Activated CD4-positive, alpha-beta T cell treated with anti-CD3 and anti-CD28 coated beads for 24 hours (primary cell): ENCODE measurements at places on chromosomes 16 and 17.

DNA sequence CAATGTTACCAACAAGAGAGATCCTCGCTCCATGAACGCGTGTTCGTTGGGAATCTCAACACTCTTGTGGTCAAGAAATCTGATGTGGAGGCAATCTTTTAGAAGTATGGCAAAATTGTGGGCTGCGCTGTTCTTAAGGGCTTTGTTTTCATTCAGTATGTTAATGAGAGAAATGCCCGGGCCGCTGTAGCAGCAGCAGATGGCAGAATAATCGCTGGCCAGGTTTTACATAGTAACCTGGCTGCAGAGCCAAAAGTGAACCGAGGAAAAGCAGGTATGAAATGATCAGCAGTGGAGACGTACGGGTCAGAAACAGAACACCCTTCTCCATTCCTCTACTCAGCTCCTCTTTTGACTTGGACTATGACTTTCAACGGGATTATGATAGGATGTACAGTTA, 13.3 kb downstream of the SOCS1 start:
- no peak for DNase-seq

GRCh38 chr17:14672830-14673229, 371.9 kb downstream of the HS3ST3B1 start:
- DNase-seq, result no peak

- no peak for DNase-seq
Observed at GRCh38 chr16:50213939-50214519, 52.3 kb upstream of the ADCY7 start.

- no peak for DNase-seq
Observed at GRCh38 chr17:80884811-80885210, 106.8 kb upstream of the CHMP6 start.

DNA sequence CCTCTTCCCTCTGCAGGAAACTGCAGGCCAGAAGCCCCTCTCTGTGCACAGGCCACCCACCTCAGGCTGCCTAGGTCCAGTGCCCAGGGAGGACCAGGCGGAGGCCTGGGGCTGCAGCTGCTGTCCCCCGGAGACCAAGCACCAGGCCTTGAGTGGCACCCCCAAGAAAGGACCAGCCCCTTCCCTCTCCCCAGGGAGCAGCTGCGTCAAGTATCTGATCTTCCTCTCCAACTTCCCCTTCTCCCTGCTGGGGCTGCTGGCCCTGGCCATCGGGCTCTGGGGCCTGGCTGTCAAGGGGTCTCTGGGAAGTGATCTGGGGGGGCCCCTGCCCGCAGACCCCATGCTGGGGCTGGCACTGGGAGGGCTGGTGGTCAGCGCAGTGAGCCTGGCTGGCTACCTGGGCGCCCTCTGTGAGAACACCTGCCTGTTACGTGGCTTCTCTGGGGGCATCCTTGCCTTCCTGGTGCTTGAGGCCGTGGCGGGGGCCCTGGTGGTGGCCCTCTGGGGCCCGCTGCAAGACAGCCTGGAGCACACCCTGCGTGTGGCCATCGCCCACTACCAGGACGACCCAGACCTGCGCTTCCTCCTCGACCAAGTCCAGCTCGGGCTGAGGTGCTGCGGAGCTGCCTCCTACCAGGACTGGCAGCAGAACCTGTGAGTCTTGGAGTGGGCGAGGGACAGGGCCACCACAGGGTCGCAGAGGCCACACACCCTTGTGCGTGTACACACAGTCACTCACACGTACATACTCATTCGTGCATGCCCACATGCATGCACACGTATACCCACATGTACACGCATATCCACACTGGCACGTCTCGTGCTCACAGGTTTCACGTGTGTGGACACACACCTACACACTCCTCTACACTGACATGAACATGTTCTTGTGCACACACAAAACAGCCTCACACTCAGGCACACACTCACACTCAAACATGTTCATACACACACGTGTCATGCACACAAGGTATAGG, 8.3 kb downstream of the TSPAN10 start:
- DNase-seq, result no peak

DNA sequence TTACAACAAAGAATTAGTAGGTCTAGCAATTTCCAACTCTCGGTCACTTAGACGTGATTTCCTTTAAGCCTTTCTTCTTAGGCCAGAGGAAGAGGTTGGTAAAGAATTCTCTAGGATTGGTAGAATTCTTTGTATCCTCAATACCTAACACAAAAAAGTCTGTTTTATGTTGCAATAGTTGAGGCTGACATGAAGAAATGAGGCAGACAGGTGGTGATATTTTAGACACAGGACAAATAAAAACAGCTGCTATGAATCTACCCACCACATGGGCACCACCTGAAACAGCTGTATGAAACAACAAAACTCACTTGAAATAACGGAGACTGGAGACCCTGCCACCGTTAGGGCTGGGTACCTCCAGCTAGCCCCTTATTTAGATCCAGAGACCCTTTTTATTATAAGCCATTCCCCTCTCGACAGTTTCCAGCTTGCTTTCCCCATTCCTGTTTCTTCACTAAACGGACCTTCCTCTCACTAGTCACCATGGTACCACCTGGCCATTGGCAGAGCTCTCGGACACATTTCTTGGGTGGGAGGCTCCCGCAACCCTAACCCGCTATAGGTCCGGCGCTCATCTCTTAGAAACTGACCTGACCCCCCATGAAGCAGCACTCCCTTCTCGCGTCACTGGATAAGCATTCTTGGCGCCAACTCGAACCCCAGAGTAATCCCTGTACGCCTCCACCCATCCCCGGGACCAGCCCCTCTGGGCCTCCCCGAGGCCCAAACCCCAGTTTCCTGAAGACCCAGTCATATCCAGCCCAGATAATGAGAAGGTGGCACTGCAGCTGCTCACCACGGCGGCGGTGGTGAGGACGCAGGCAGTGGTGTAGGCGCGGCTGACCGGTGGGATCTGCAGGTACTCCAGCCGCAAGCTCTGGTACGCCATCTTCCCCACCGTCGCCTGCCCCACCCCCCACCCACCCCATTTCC, at the start of gene DERL2:
TSS of gene DERL2 (minus strand) at position 909 of the 936 bp plus-strand sequence. CDS start at position 892, 17 bp downstream.
- no peak for DNase-seq

GRCh38 chr16:24440306-24440705, 99.1 kb upstream of the RBBP6 start:
- DNase-seq, result no peak

DNA sequence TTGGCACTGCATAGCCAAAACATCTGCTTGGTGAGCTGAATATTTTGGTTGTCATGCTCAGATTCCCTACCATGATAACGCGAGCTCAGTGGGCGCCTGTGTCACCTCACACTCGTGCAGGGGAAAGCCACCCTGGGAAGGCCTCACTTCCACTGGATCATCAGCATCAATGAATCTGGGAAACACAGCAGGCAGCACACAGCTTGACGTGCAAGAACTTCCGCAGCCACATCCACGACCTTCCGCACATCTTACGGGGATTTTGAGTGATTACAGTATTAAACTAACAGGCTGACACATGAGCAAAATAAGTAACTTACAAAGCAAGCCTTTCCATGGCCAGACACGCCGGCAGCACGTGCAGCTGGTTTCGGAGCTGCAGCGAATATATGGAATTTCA, 54.7 kb upstream of the FOXF1 start:
- no peak for DNase-seq

DNA sequence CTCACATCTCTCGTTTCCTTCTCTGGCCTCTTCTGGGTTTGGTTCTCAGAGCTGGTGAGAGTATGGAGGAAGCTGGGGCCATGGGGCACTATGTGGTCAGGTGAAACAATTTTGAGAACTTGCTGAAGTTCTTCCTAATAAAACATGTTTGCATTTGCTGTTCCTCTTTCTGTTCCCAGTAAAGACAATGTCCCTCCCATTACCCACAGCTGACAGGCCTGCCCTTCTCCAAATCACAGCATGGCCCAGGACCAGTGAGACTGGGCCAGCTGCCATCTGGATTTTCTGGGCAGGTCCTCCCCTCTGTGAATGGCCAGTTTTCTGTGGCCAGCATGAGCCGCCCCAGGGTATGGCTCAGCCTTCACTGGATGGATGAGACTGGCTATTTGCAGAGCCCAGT, at the start of gene CD300H:
TSS of gene CD300H (minus strand) at position 113 of the 400 bp plus-strand sequence.
- no peak for DNase-seq

- DNase-seq, result no peak
Observed at GRCh38 chr16:17705847-17706246, 235.1 kb upstream of the XYLT1 start.

- no peak for DNase-seq
Observed at GRCh38 chr17:14042411-14042810, 26.9 kb upstream of the COX10 start.

- DNase-seq, result no peak
Observed at GRCh38 chr17:28041844-28042656, 427 bp upstream of the NLK start.

DNA sequence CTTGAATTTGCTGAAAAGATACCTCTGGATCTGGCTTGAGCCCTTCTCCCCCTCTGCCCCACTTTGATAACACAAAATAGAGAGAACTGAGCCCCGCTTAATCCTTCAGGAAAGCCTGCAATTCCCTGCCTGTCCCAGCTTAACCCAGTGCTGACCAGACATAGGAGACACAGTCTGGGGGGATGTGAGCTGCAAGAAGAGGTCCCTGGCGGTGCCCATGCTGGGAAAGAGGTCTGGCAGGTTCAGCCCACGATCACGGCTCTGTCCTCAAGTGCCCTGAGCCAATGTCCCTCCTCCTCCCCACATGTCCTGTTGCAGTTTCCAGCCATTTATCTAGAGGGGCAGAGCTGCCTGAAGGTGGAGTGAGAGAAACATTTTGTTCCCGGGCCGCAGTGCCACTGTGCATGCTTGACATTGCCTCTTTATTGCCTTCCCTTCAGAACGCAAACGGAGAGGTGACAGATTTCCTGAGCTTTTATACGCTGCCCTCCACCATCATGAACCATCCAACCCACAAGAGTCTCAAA, 29.0 kb downstream of the PLCD3 start:
- no peak for DNase-seq

DNA sequence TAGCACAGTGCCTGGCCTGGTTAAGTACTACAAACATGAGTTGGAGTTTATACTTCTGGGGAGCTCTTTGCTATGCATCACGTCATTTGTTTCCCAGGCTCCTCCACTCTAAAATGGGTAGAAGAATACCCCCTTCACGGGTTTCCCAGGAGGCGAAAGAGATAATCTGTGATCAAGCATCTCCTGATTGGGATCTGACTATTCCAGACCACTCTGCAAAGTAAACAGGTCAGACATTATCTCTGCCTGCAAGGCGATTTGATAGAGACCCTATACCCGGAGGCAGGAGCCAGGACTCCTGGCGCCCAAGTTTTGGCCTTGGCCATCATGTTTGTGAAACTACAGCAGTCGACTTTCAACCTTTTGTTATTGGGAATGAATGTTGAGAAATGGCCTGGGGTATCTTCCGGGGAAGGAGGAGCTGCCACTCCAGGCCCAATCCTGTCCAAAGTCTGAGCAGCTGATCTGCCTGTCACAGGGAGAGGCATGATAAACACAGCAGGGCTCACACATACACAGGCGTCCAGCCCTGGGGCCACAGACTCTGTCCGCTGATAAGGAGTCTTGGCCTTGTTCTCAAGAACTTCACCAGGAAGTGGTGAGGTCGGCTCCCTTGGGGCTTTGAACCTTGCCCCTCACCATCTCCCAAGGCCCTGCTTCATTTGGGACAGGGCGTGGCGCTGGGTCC, 199.9 kb downstream of the MAF start:
- no peak for DNase-seq

DNA sequence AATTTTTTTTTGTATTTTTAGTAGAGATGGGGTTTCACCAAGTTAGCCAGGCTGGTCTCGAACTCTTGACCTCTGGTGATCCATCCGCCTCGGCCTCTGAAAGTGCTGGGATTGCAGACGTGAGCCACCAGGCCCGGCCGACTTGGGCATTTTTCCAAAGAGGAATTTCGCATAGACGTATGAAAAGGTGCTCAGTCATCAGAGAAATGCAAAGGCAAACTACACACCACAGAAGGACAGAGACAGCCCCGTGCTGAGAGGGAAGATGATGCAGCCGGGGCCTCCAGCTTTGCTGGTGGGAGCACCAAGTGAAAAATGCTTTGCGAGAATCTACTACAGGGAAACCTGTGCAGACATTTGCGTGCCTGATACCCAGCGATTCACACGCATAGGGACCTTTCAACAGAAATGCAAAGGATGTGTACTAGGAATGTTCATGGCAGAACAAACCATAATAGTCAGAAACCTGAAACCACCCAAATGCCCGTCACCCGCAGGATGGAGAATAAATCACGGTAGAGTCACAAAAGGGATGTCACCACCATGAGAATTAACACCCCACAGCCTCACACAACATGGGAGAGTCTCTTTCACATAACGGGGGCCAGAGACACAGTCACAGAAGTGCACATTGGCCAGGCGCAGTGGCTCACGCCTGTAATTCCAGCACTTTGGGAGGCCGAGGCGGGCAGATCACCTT, 5.2 kb downstream of the RAB40B start:
- no peak for DNase-seq

GRCh38 chr17:79657861-79658810, 47.3 kb upstream of the RBFOX3 start:
- DNase-seq, result no peak

GRCh38 chr16:48534601-48535340, 75.2 kb downstream of the N4BP1 start:
- DNase-seq, result no peak

GRCh38 chr16:11105038-11105903, 150.7 kb downstream of the SOCS1 start:
- no peak for DNase-seq

- no peak for DNase-seq
Observed at GRCh38 chr17:19398301-19399181, 11.6 kb upstream of the MFAP4 start.

GRCh38 chr16:285146-286055, 2.4 kb downstream of the PDIA2 start:
- DNase-seq, result no peak

- no peak for DNase-seq
Observed at GRCh38 chr17:7060165-7060891, 16.4 kb upstream of the SLC16A11 start.

DNA sequence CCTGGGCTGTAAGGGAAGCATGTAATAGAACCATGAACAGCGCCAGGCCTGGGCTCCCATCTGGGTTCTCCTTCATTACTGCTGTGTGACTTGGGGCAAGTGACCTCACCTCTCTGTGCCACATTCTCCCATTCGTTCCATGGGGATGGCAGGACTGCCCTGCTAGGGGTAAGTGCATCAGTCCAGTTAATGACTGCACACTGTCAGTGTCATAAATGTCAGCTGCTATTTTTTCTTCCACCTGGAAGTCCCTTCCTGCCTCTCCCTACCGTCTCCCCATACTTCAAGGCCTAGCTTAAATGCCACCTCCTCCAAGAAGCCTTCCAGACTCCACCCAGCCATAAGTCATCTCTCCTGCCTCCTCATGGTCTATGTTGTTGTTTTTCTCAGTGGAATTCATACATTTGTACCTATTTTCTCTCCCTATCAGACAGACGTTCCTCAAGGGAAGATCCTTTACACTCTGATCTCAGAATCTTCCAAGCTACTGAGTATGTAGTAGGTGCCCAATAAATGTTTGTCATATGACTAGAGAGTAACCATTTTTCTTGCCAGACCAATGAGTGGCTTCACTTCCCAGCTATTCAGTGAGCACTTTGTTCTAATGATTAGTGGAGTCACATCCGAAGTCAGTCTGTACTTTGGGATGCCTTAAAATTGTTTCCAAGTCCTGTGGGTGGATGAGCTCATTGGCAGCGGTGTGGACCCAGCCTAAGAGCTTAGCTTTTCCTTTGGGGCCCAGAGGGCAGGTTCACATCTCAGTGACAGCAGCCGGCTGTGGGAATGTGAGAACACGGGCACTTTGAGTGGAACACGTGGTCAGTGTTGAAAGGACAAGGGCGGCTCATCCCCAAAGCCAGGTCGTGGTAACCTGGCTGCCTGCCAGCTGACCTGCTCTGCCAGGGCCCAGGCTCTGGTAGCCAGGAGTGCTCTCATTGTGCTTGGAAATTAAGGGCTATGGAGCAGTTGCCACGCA, 147.5 kb upstream of the GSE1 start:
- DNase-seq, result no peak
